ENCODE measurements at places on chromosomes 4 and X.

DNA sequence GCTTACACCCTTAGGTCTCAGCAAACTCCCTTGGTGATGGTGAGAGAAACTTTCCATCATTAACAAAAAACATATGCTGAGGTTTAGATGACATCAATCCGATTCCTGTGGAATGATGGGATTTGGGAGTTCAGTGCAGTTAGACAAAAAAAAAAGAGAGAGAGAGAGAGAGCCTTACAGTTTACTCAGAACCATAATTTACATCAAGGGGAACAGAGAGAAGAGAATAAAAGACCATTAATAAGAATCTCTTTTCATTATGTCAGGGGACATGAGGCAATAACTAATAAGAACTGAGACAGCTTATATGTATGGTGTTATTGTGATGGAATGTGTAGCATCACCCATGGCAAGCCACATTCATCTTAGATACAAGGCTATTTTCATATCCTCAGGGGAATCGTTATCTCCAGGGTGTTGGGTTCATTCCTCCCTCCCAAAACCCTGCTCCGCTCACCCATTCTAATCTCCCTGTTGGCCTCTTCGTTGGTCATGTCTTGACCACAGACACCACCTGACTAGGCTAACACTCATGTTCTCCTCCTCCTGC lies 175.7 kb upstream of the MXRA5 start:
- no peak for DNase-seq

DNA sequence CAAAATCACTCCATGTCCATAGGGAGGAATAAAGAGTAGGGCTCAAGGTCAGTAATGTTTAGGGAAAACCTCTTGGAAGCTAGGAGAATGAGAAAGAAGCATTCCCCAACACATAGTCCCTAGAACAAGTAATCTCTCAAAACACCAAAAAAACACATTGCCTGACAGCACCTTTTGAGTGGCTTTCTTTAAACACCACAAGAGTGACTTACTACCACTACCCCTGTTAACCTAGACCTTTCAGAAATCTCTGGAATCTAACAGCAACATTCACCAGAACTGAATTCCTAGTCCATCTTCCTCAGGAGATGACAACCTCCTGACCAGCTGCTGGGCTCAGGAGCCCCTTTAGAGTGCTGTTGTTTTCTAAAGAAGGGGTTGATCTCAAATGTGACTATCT lies 142.2 kb downstream of the SOWAHB start:
- DNase-seq: no peak

DNA sequence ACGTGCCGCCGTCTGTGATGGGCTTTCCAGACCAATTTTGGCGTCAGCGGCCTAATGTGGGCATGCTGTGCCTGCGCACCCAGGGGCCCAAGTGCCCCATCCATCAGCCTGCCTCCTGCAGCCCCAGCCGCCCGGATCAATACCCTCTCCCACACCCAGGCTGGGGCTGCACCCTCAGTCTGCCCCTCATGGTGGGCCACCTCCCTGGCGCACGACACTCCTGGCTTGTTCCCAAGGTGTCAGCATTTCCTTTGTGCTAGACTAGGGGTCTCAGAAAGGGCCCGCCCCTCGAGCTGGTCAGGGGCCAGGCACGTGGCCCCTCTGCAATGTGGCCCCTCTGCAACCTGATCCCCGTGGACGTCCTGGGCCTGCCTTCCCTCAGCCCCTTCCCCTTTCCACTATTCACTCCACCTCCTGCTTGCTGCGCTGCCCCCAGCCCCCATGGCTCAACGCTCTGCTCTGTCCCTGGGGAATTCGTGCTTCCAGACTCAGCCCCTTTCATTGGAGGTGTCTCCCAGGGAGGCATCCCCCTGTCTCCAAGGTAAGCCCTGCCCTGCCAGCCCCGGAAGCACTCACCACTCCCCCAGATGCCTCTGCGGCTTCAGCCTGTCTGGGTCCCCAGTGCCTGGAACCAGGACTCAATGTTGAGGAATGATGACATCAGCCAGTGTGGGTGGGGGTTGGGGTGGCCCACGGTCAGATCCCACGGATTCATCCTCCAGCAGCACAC lies 130.8 kb downstream of the HMX1 start:
- no peak for DNase-seq

DNA sequence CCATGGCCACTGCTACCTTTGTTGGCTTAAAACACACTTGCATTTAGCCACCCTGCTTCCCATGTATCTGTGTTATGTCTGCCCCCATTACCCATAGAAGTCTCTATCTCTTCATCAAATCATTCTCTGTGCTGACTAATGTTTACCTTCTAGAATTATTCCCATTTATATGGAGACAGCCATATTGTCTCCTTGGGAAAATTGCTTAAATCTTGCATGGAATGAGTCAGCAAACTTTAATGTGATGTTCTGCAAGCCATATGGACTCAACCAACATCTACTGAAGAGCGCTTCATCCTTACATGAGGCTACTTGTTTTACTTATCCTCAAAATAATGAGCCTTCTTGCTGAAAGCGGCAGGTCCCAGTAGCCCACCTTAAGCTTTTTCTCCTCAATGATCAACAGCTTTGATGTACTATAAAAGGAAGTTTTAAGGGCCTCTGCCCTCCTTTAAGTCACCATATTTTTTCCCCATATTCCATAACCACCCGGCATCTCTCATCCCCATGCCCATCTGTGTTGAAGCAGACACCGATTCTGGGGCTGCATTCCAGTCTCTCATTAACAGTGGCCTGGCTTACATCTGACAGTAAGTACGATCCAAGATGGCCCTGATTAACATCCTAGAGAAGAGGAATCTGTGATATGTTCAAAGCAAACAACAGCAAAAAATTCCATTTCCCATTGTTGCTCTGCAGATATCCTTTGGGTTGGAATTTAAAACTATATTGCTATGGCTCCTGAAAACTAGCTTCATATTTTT lies 130.4 kb downstream of the ARHGAP6 start:
- no peak for DNase-seq

DNA sequence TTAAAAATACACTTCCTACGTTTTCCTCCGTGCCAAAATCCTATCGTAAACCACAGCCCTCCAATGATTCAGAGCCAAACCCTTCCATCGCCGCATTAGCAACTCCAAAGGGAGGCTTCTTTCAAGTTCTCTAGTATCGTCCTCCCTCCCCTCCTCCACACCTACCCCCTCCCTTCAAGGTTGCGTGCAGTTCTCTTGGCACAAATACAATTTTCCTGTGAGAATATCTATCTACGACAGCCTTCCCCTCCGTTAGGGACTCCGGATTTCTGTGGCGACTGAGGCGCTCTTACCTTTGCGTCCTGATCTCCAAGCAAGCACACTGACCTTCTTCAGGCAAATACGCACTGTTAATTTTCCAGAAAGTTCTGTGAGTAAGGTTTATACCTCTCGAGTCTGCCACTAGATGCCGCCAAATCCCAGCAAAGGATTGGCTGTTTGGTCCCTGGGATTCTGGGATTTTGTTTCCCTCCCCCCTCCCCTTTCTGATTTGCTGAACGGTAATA lies 1.2 kb upstream of the MORF4L2 start:
- no peak for DNase-seq

GRCh38 chr4:98661371-98662054 lies 3.1 kb upstream of the TSPAN5 start:
- DNase-seq: no peak

GRCh38 chrX:81208916-81209315 lies 7.0 kb downstream of the SH3BGRL start:
- no peak for DNase-seq

- DNase-seq: no peak
Measured at GRCh38 chrX:17021851-17022604, 75.6 kb downstream of the REPS2 start.

- no peak for DNase-seq
Measured at GRCh38 chr4:171016145-171016544, 797.1 kb upstream of the GALNTL6 start.

GRCh38 chrX:132631579-132632232 lies 142.9 kb upstream of the MBNL3 start:
- no peak for DNase-seq

DNA sequence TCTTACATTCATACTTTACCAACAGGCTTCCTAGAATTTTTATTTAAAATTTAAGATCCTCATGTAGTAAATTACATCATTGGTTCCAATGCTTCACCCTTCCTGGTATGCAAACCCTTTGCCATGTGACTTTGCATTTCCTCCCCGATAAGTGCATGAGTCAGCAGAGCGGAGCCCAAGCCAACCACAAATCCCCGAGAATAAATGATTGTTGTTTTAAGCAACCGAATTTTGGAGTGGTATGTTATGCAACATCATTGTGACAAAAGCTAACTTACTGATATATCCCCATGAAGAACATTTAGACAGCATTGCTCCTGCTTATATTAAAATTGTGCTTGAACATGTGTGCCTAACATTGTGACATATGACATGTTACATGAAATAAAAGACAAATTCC lies 199.4 kb upstream of the DDX53 start:
- DNase-seq: no peak

DNA sequence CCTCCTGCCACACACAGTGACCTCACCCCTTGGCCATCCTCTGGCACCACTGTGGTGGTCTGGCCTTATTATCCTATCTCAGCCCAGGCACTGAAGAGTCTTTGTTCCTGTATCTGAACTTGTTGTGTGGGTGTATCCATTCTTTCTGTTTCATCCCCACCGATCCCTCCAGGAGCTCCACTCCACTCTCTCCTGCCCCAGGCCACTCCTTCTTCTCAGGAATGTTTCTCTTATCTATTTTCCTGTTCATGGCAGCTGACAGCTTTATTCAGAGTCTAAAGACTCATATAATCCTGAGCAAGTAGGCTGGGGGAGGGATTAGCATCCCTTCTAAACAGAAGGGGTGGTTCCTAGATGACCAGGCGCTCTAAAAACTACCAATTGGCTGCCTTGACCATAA lies 150.0 kb downstream of the ANAPC10 start:
- no peak for DNase-seq

- no peak for DNase-seq
Measured at GRCh38 chrX:53479301-53479700, 45.1 kb upstream of the HSD17B10 start.

DNA sequence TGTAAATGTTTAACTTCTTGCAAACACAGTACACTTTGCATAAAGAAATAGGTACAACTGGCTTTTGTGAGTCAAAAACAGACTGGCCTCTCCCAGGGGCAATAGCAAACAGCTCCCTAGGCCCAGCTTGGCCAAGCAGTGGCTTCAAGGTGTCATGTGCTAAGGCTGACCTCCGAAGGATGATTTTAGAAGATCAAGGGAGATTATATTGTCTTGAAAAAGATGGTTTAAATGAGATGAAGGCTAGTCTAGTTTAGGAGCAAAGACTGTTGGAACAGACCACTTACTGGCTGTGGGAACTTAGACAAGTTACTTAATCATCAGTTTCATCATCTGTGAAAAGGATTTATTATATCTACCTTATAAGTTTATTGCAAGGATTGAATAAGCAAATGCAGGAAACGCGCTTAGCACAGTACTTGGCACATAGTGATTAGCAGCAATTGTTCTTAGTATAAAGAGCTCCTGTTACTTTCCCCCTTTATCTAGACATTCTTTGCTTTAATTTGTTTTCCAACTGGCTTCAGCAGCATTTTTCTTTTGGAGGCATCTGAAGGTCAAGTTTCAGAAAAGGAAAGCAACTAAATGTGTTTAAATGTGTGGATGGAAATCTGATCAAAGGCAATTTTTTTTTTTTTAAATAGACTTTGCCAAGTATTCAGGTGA lies 17.2 kb downstream of the ANXA3 start:
- no peak for DNase-seq

DNA sequence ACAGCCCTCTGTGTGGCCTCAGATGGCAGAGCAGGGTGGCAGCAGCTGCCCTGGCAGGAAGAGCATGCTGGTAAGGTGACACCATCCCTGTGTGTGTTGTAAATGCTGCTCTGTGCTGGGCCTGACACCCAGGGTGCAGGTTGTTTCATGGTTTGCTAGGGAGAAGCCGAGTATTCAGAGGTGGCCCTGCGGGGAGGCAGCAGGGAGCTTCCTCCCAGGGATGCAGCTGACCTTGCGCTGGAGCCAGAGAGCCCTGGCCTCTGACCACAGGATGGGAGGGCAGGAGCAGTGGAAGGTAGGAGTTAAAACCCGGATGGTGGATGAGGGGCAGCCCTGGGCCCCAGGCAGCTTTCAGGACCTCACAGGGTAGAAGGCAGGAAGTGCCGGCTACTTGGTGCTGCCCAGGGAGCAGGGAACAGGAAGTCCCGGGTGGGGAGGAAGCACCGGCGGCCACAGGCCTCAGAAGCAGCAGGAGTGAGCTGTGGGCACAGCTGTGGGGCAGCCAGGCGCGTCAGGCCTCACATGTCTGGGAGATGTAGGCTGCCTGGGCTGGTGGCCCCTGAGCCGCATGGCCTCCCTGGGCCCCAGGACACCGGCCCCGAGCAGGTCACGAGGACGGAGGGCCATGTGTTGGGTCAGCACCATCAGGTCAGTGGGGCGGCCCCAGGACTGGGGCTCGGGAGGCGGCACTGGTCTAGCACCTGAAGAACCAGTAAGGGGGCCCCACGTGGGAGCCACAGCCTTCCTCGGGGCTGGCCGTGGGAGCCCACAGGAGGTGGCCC lies 19.1 kb downstream of the SH3BP2 start:
- peak; percentile 88 for DNase-seq

- DNase-seq: no peak
Measured at GRCh38 chrX:43878906-43879526, 3.2 kb downstream of the MAOB start.

- DNase-seq: no peak
Measured at GRCh38 chrX:46953597-46953996, 41.4 kb downstream of the JADE3 start.

GRCh38 chr4:561426-561825 lies 14.7 kb downstream of the TMEM271 start:
- DNase-seq: no peak

DNA sequence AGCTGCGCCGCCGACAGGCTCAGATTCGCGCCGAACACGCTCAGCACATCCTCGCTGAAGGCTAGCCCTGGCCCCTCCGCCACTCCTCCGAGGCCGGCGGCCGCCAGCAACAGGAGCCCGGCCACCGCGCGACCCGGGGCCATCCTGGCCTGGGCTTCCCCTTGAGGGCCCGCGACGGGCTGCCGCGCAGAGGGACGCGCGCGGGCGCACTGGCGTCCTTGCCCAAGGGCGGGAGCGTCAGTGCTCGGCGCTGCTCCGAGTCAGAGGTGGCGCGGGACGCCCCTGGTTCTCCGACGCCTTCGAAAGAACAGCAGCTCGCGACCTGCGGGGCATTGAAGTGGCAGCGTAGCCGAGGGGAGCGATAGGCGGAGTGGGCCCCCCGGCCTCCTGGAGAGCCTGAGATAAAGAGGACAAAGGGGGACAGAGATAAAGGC lies 745 bp downstream of the SLC39A8 start:
- peak; percentile 45 for DNase-seq

DNA sequence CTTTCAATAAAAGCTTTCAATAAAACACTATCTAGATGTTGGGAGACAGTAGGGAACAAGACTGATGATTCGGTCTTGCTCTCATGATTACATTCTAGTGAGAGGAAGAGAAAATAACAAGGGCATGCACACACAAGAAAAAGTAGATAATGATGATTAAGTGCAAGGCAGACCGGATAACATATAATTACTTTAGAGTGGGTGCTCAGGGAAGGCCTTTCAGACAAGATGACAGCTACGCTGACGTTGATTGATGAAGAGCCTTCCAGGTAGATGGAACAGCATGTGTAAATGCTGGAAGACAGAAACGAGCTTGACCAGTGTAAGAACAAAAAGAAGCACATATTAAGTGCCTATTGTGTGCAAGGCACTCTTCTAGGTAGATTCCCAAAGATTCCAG lies 43.4 kb downstream of the TXK start:
- DNase-seq: no peak

All from GM19239 (cell line).